ENCODE measurements at places on chromosomes 4 and X.

DNA sequence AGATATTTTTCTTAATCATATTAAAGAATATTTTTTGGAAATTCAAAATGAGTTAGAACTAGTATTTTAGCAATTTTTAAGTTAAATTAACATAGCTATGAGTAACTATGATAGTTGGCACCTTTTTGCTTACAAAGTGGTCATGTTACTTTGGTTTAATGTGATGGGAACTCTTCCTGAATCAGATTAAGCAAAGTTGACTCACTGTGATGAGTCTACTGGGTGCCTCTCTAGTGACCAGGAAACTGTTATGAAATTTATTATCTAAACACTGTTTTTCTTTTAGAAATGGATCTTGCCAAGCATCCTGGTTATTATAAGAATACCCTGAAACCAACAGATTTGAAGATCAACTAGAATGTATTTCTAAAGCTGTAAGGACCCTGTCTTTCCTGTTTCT lies 985.8 kb downstream of the TRAM1L1 start:
- no peak for DNase-seq

GRCh38 chrX:148872161-148872535 lies 371.7 kb downstream of the AFF2 start:
- no peak for DNase-seq

DNA sequence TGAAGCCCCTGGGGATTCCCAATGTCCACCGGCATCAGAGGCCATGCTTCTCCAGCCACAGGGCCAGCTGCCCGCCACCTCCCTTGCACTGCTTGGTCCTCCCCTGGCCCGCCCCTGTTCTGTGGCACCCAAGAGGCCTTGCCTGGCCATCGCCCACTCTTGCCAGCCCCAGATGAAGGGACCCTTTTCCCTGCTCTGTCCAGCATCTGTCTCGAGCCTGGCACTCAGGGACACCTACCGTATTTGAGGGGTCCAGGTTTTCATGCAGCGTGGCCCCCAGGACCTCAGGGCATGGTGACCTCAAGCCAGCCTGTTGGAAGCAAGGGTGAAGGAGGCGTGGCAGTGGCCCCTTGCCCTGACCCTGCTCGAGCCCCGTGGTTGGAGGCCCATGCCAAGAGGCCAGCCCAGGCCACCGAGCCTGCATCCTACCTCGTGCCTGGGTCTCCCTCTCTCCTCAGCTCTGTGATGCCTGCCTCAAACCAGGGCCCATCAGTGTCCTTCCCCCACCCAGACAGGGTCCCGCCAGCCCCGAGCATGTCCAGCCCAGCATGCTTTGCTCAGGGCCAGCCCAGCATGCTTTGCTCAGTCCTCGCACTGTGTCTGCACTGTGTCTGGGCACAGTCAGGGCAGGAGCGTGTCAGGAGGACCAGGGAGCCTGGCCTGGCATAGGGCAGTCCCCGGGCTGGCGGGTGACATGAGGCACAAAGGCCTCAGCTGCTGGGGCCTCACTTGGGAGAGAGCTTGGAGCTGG lies 14.3 kb upstream of the FGFR3 start:
- no peak for DNase-seq

DNA sequence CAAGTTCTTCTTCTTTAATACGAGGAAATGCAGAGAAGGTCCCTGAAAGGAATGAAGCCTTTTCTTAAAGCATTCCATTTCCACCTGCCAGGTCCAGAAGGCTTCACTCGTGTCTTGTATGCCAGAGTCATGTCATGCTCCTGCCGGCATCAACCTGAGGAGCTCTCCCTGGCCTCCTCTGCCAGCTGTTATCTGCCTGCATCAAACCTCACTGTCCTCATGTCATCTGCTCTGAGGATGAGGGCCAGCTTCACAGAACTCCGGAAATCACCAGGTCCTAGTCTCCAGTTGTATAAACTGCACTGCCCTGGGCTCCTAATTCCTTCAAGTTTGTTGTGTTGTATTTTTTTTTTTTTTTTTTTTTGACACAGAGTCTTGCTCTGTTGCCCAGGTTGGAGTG lies 20.0 kb upstream of the S100G start:
- DNase-seq = no peak
